ENCODE measurements at places on chromosomes 13 and 19.

- DNase-seq: no peak
Observed at GRCh38 chr13:58018020-58018419, 386.5 kb downstream of the PCDH17 start.

- DNase-seq: no peak
Observed at GRCh38 chr19:36222503-36222902, 7.6 kb downstream of the ZNF146 start.

DNA sequence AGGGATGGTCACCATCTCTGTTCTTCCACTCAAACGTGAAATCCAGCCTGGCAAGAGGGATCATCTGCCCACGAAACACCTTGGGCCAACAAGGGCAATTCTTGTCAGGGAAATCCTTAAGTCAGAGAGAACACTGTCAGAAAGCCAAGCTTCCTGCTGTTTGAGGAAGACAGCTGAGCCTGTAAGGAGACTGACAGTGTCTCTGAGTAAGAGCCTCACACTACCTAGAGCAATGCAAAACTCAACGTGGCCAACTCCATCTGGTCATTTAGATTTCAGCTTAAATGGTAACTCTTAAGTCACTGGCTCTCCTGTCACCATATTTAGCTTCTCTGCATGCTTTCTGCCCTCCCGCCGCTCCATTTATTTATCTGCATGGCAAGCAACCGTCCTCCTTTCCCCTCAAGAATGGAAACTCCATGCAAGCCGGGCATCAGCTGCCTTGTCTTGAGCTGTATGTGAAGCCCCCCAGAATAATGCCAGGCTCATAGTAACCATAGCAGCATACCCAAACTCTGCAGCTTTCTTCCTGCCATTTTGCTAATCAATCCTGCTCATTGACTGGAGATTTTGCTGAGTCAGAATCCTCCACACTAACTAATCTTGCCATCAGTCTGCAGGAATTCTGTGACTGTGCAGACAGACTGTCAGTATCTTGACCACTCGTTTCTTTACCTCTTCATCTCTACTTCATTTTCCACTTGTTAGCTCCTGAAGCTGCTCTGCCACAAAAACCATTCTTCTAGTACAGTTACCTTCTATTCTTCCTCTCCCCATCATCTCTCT is 159.8 kb downstream of the IRS2 start:
- no peak for DNase-seq

GRCh38 chr19:42092350-42092749 is 16.4 kb downstream of the ZNF574 start:
- no peak for DNase-seq

DNA sequence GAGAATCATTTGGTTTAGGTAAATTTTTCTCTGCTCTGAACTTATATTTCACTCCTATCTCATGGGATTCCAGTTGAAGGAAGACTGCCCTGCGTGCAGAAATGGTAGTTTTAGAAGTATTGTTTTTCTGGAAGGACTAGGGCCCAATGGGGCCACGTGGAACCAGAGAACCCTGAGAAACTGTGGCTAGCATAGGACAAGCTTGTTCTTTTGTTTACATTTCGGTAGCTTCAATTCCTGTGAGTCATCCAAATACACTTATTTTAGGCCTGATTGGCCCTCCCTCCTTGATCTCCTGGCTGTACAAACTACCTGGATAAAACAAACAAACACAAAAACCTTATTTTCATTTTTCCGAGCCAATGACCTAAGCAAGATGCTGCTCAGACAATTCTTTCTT is 124.0 kb downstream of the ITGBL1 start:
- DNase-seq: no peak

All from mucosa of gallbladder (tissue), 1 donor.